Fibroblast of mammary gland (primary cell): ENCODE measurements at places on chromosomes 2 and 18.
A peak's percentile ranks its signal among the peaks of the same experiment; 100 is the strongest.

DNA sequence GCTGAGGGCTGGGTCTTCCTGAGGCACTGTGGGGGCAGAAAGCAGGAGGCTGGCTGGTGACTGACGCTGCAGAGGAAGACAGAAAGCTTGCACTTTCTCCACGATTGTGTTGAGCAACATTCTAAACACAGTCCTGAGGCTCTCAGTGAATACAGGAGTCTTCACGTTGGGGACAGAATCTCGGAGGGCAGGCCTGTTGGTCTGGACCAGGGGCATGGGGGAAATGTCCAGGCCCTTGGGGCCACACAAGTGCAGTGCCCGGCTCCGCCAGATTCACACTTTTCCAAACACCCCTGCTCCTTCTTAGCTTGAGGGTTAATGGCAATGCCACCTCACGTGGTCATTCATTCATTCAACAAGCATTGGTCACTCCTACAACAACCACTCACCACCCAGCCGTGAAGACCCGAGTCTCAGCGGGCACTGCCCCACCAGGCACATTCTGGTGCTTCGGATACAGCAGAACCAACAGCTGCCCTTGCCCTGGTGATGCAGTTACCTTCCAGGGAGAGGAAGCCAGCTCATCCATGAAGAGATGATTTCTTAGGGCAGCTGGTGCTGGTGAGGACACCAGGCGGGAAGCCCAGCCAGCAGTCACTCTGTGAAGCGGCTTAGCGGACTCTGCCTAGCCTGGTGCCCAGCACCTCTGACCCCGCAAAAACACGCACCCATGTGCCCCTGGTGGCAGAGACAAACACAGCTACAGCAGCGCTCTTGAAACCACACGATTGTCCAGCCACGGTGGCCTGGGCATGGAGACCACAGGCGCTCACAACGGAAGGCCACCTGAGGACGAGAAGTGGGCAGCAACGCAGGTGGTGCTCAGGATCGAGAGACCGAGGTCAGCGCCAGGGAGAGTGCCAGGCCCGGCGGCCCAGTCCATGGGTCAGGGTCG, 10.9 kb upstream of the GPC1 start:
- DNase-seq, result no peak

- no peak for DNase-seq
These were observed 20.2 kb upstream of the PAX3 start for GRCh38 chr2:222318712-222319585.

- no peak for DNase-seq
These were observed 787.6 kb upstream of the GCFC2 start for GRCh38 chr2:76498360-76498759.

DNA sequence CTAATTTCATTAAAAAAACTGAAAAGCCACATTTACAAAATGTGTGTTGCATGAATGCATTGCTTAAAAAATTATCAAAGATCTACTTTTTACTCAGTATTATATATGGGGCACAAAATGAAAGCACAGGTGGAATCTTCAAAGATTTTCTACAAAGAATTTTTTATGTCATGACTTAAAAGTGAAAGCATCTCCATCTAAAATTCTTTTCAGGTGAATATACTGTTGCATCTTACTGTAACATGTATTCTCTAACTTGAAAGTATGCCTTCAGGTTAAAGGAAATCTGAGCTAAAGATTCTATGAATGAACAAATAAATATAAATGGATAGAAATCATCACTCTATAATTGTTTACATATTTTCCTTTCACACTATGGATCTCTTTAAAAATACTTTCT, 66.8 kb upstream of the WDR75 start:
- no peak for DNase-seq

DNA sequence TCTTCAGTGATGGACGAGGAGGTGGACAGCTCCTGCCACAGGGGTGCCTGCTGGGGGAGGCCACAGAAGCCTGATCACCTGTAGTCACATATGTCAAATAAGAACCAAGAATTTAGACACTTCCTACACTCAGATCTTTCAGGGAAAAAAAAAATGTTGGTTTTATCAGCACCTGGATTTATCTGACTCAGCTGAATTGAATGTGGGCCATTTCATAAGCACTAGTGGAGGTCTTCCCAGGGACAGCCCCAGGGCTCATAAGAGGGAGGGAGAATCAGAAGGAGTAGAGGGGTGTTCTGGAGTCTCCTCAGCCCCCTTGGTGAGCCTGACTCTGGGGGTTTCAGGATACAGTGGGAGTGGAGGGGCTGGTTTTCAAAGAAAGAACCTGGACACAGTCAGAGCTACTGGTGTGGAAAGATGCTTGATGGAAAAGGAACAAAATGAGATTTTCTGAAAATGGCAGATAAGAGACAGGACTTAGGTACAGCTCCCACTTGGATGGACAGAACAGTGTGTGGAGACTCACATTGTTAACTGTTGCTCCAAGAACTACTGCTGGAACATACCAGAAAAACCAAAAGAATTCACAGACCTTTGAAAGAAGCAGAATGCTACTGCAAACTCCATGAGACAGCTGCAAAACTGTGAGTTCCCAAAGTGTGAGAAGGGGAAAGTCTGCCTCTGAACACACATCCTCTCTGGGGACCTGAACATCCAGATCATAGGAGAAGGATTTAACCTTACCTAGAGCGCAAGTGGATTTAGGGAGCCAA, 45.4 kb downstream of the LCT start:
- DNase-seq, result peak; percentile 26

- no peak for DNase-seq
These were observed 2.4 kb downstream of the SP110 start for GRCh38 chr2:230217424-230217823.

DNA sequence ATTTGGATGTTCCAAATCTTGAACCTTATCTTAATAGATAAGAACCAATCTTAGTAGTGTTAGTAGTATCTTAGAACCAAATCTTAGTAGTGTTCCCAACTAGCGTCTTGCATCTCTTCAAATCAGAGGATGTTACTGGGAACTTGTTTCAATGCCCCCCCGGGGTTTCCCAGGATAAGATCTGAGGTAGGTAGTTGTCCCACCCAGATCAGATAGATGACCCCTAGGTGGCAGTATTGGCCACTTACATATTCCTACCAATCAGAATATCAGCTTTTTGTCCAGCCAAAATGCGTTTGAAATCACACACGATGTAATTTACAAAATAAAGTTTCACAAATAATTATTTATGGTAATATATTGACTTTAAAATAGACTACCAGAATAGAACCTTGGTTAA, 314.8 kb downstream of the MBD2 start:
- DNase-seq, result peak; percentile 59
